ENCODE measurements at places on chromosomes 6 and 20.
A peak's percentile ranks its signal among the peaks of the same experiment; 100 is the strongest.

DNA sequence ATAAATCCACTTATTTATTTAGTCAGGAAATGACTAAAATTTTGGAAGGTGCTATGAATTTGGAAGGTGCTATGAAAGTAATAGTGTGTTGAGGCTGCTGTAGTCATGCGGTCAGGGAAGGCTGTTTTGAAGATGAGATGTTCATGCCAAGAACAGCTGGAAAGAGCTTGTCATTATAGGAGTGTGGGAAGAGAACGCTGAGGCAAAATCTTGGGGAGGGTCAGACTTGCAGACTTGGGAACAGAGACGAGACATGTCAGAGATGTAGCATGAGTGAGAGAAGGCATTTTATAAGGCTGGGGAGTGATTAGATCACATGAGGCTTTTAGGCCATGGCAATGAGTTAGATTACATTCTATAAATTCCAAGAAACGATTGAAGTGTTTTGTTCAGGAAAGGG lies 124.0 kb upstream of the B3GAT2 start:
- DNase-seq, result no peak

- no peak for DNase-seq
These were observed 59.0 kb upstream of the FAM184A start for GRCh38 chr6:119137194-119138072.

DNA sequence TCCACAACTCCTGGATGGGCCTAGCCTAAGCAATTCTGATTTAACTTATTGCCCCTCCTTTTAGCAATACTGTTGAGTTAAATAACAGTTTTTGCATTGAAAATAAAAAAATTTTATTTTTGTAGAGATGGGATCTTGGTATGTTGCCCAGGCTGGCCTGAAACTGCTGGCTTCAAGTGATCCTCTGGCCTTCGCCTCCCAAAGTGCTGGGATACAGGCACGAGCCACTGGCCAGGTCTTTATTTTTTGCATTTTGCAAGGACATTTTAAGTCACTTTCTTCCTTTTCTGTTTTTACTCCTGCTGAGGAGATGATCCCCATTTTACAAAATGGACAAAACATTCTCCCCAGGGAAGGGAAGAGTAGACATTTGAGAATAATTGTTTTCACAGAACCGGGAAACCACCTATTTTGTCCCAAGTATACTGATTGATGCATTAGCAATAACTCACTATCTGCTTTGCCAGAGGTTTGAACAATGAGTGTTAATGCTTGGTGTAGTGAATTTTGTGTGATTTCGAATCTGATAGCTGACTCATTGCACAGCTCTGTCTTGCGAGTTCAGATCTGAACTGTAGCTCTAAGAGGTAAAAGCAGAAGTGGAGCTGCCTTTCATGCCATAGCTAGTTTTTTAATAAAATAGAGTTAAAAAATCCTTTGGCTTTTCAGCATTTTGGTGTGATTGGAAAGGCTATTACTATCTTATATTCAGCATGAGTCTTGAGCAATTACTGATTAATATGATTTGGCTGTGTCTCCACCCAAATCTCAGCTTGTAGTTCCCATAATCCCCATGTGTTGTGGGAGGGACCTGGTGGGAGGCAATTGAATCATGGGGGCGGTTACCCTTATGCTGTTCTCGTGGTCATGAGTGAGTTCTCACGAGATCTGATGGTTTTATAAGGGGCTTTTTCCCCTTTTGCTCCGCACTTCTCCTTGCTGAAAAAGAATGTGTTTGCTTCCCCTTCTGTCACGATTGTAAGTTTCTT lies 20.9 kb downstream of the IGF2R start:
- DNase-seq, result no peak

GRCh38 chr6:90413867-90414266 lies 117.2 kb upstream of the BACH2 start:
- peak; percentile 84 for DNase-seq

GRCh38 chr20:64116541-64117431 lies 9.4 kb upstream of the NPBWR2 start:
- no peak for DNase-seq

DNA sequence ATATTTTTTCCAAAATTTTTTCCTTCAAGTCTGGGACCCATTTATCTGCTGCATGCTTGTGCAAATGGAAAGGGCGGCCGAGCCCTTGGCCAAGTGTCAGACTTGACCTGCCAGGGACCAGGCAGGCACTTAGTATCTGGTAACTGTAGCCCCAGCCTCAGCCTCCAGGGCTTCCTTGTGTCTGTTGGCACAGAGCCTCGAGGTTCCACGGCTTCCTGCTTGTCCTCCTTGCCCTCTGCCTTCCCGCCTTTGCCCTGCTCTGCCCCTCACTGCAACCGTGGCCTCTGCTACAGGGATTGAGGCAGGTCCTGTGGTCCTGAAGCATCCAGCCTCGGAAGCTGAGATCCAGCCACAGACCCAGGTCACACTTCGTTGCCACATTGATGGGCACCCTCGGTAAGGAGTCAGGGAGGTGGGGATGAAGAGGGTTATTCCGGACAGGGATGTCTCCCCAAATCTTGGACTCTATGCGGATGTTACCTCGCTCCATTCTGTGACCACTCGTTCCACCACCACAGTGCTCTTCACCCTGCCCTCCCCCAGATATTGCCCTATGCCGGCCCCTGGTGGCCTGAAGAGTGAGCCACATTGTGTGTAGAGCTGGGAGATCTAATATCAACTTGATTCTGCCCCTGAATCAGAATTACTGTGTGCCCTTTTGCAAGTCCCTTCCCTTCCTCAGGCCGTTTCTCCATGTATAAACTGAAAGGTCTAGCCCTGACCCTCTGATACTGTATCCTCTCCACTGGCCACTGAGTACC lies 41.5 kb upstream of the SRF start:
- DNase-seq, result no peak
